ENCODE measurements at places on chromosomes 1 and 21. TPM values are rescaled to one million over a fixed set of nuclear protein-coding genes. Genes with fewer than 3 reads are reported as not detected.

DNA sequence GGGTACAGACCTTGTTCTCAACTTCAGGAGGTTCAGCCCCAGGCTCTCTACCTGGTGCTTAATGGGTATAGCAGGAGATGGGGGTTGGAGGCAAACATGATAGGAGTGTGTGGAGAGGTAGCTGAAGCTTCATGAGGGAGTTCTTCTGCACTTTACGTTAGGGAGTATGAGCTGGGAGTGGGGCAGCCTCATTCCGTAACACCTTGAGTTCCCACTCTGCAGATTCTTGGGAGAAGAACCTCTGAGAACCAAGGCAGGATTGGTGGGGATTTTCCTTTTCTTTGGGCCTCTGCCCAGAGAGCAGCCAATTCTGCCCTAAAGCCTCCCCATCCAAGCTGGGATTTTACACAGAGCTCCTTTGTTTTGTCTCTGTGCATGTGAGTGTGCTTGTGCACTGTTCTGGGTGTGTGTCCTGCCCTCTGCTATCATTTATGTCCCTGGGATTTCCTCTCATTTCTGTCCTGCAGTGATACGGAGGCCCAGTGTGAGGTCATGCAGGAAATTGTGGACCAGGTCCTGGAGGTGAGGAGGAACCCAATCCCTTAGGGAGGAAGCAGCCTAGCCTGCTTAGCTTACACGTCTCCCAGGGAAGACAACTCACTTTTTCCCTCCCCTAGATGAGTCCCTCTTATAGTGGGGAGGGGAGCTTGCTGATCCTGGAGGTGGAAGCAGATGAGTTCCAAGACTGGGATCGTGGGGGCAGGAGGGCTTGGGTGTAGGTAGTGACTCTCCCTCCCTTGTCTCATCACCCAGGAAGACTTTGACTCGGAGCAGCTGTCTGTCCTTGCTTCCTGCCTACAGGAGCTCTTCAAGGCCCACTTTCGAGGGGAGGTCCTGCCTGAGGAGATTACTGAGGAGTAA lies 11.6 kb upstream of the SLC27A3 start:
- H3K27ac ChIP-seq, result peak overlapping the region; percentile 76
- no peaks in the 10 kb centered on the region for H3K27me3 ChIP-seq
- no peak overlapping the region for H3K4me3 ChIP-seq

CLDN17 gene
- not detected for total RNA-seq

DNA sequence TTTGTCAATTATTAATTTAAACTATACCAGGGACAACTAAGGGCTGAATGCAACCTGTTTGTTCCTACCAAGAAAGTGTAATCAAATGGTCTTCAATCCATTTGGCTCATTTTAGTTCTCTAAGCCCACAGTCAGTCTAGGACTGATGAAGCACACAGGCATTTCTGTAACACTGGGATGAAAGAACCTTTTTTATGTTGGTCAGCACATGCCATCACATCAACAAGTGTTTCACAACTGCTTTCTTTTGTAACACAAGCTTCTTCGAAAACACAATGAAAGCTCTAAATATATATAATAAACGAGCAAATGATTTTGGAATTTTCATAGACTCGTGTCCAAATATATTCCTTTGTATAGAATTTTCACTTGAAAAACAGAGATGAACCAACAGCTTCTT lies 28.8 kb downstream of the HEATR1 start:
- H3K4me1 ChIP-seq, result peaks cover 10% of the 10 kb centered on the region
- no peak for DNase-seq
- no peak overlapping the region for H3K27ac ChIP-seq
- H3K4me3 ChIP-seq, result no peak overlapping the region

DNA sequence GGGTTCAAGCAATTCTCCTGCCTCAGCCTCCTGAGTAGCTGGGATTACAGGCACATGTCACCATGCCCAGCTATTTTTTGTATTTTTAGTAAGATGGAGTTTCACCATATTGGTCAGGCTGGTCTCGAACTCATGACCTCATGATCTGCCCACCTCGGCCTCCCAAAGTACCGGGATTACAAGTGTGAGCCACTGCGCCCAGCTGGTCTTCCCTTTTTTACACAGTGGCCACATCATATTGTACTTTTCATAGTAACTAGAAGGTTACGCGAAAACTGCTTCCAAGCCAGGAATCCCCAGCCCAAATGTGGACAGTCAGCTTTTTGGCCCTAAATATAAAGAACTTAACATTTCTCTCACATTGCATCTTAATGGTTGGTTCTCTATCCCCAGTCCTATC lies 4.2 kb downstream of the VASH2 start:
- no peaks in the 10 kb centered on the region for H3K36me3 ChIP-seq
- no peak overlapping the region for H3K27ac ChIP-seq
- peaks cover 26% of the 10 kb centered on the region for H3K4me1 ChIP-seq
- peaks cover 64% of the 10 kb centered on the region for H3K27me3 ChIP-seq

- H3K27ac ChIP-seq, result no peak overlapping the region
- H3K4me1 ChIP-seq, result no peaks in the 10 kb centered on the region
- H3K27me3 ChIP-seq, result peaks cover 13% of the 10 kb centered on the region
- no peaks in the 10 kb centered on the region for H3K36me3 ChIP-seq
- no peak overlapping the region for H3K4me3 ChIP-seq
Observed at GRCh38 chr1:243950166-243950565, 100.1 kb upstream of the AKT3 start.

- H3K27me3 ChIP-seq, result no peaks in the 10 kb centered on the region
- no peaks in the 10 kb centered on the region for H3K4me1 ChIP-seq
- no peak overlapping the region for H3K4me3 ChIP-seq
- H3K36me3 ChIP-seq, result no peaks in the 10 kb centered on the region
- H3K27ac ChIP-seq, result no peak overlapping the region
Observed at GRCh38 chr1:232194424-232194823, 435.5 kb downstream of the SIPA1L2 start.

SPOCD1 gene
- total RNA-seq, result not detected

DNA sequence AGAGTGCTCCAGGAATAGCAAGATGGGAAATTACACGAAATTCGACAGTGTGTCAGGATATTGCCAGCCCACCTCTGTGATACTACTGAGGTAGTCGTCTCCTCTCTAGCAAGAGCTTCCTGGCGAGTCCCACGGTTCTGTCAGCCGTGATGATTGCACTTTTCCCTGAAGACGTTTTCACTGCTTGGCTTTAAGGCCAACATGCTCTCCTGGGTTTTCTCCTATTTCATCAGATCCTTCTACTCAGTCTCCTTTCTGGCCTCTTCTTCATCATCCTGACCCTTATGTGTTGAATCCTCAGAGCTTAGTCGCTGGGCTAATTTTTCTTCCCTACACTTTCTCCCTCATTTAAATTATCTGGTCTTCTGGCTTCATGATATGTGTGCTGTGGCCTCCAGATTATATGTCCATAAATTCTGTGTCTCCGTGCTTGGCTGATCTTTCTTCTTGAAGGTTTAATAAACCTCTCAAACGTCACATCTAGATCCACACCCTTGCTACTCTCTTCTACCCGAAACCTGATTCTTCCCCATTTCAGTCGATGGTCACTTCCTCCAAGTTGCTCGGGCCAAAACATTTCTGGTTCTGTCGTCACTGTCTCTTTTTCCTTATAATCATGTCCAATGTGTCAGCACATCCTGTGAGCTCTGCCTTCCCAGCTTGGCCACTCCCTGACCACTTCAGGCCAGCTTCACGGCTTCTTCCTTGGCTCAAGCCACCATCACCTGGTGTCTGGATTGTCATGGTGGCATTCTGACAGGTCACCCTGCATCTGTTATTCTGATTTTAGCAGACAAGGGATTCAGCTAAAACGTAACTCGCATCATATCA lies 12.2 kb downstream of the OR2B11 start:
- peak overlapping the region; percentile 19 for H3K27ac ChIP-seq
- no peak overlapping the region for H3K4me3 ChIP-seq
- DNase-seq, result no peak
- no peaks in the 10 kb centered on the region for H3K36me3 ChIP-seq

GRCh38 chr1:156841295-156841855 lies 17.5 kb downstream of the INSRR start:
- peaks cover 100% of the 10 kb centered on the region for H3K27me3 ChIP-seq
- DNase-seq, result no peak
- no peaks in the 10 kb centered on the region for H3K36me3 ChIP-seq

GRCh38 chr1:10675813-10676212 lies 120.6 kb downstream of the CASZ1 start:
- no peaks in the 10 kb centered on the region for H3K36me3 ChIP-seq
- H3K27ac ChIP-seq, result peak overlapping the region; percentile 71
- H3K4me3 ChIP-seq, result no peak overlapping the region
- peaks cover 99% of the 10 kb centered on the region for H3K4me1 ChIP-seq
- DNase-seq, result no peak

Data from left ventricle myocardium inferior (tissue), 1 donor.